WERI-Rb-1 (cell line): ENCODE measurements at places on chromosomes 7 and 10.

- no peak for DNase-seq
Observed at GRCh38 chr7:22447762-22448161, 52.2 kb downstream of the STEAP1B start.

DNA sequence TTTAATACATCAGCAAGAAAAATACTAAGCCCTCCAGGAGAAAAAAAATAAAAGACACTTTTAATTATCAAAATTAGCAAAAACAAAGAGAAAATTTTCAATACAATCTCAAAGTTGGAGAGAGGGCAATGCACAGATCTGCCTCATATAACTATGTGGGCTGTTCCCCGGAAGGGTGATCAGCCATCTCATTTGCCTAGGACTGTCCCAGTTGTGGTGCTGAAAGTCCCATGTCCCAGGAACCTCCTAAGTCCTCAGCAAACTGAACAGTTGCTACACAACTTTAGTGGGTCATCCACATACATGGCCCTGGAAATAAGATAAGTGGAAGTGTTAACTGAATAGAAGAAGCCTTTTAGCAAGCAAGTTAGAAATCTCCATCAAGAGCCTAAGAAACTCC, 14.4 kb downstream of the CFAP70 start:
- no peak for DNase-seq

DNA sequence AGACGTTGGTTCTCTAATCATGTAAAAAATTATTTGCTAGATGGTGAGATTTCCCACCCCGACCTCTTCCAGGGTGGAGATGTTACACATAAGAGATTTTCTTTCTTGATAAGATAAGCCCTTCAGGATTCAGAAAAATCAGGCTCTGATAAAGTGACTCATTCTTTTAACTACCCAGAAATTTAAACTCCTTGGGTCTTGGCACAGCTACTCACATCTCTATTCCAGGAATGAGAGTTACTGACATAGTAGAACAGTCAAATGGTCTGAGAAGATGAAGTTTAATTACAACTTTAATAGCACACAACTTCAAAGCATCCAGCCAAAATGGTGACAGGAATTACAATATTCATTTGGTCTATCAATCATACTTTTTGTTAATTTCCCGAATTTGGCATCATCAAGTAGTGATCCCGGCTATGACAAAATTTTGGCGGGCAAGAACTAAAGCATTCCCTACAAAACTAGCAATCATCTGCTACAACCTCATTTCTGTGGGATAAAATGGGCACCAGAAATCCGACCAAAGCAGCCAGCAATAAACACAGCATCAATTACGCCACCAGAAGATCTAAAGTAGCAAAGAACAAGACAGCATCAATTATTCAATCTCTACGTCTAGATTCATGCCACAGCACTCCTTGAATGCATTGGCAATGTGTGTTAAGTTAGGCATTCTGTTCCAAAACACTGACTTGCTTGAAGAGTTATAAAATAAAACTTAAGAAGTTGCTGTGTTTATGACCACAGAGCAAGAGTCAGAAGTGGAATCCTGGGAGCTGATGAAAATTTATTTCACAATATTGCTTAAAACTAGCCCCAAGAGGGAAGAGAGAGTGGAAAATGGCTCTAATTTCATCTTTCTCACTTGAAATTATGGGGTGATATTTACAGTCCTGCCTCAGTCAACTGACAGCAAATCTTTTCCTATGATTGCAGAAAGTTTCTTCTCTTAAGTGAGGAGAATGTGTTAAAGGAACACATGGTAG, 565.7 kb upstream of the ANKRD30A start:
- DNase-seq: no peak

- DNase-seq: peak; percentile 57
Observed at GRCh38 chr7:151080067-151080521, 515 bp downstream of the FASTK start.

DNA sequence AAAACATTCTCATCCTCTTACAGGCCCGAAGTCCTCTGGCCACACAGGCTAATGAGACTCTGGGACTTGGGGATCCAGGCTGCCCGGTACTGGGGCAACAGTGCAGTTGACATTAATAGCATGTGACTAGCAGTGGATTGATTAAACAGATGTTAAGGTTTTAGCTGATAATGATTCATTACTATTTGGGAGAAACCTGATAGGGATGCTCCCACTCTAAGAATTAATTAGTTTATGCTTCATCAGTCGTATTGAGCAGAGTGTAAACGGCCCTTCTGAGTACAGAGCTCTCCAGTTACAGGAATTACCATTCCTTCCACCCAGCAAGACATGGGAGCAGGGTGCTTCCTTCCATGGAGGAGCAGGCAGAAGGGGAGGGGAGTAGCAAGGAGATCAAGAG, 82.7 kb downstream of the RPS24 start:
- no peak for DNase-seq

- no peak for DNase-seq
Observed at GRCh38 chr10:17316488-17317170, 88.6 kb downstream of the VIM start.

GRCh38 chr10:13792006-13792405, 205.2 kb downstream of the PRPF18 start:
- DNase-seq: no peak

DNA sequence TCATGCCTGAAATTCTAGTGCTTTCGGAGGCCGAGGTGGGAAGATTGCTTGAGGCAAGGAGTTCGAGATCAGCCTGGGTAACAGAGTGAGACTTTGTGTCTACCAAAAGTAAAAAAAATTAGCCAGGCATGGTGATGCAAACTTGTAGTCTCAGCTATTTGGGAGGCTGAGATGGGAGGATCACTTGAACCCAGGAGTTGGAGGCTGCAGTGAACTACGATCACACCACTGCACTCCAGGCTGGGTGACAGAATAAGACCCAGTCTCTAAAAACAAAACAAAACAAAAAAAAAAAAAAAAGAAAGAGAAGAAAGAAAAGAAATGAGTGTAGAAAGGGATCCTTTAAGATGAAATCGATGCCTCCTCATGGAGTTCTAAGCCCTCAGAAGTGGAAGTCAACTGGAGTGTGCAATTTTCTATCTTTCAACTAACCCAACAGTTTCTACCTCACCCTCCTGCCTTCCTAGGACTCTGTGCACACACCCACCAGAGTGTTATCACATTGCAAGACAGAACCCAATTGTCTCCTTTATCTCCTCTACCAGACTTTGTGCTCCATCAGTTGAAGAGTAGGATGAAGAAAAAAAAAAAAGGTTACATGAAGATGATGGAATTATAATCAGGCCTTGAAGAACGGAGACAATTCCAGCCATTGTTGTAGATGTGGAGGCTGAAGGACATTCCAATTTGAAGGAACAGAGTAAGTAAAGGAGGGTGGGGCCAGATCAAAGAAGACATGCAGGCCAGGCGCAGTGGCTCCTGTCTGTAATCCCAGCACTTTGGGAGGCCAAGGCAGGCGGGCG, 26.9 kb downstream of the NYAP1 start:
- no peak for DNase-seq

GRCh38 chr10:77507291-77507880, 130.2 kb downstream of the KCNMA1 start:
- DNase-seq: no peak

GRCh38 chr10:110426294-110427181, 71.2 kb upstream of the DUSP5 start:
- no peak for DNase-seq

DNA sequence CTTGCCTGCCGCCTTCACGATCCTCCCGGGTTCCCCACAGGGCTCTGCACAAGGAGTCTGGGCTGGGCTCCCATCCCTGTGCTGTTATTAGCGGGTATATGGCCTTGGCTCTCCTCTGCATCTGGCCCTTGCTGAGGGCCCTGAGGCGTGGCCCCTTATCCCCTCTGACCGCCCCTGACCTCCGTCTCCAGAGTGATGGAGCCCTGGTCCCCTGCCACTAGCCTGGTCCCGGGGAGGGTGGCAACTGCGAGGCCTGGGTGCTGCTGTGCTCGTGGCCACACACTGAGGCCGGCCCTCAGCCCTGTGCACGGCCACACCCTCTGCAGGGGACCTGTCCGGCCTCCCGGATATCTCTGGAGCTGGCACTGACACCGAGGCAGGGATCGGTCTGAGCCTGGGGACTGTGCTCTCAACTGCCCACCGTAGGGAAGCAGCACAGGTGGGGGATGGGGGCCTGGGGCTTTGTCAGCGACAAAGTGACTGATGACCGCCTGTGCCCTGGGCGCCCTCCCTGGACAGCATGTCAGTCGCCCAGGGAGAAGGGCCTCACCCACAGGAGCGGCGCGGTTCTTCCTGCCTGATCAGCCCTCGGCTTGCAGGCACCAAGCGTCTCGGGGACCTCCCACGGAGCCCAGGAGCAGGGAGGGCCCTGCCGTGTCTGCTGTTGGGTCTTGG, 72.4 kb downstream of the NKX6-2 start:
- DNase-seq: no peak

- DNase-seq: peak; percentile 88
Observed at GRCh38 chr7:29189743-29190201, 4.8 kb upstream of the CHN2 start.

DNA sequence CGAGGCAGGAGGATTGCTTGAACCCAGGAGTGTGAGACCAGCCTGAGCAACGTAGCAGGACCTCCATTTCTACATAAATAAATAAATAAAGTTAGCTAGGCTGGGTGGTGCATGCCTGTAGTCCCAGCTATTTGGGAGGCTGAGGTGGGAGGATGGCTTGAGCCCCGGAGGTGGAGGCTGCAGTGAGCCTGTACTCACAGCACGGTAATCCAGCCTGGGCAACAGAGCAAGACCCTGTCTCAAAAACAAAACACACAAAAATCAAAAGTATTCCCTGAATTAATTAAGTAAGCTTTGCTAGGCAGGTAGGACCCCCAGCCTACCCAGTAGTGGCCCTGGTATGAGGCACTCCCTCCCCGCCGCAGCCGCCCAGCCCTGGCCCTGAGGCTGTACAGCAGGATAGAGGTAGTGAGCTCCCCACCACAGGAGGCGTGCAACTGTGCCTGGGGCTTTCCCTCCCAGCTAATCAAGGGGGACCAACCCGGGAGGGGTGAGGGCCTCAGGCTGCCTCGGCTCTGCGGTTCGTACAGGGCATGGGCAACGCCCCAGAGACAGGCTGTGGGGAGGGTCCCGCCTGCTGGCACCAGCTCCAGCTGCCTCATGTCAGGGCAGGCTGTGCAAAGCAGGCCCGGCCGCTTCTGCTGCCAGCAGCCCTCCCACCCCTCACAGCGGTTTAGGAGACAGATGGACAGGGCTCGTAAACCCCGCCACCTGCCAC, 1.0 kb upstream of the CYP2W1 start:
- DNase-seq: peak; percentile 91

GRCh38 chr10:22911889-22912762, 15.7 kb upstream of the ARMC3 start:
- no peak for DNase-seq

GRCh38 chr10:97071496-97071895, 114.3 kb downstream of the SLIT1 start:
- no peak for DNase-seq

- no peak for DNase-seq
Observed at GRCh38 chr7:44970523-44971051, 8.2 kb downstream of the MYO1G start.

GRCh38 chr7:73723813-73724212, 4.3 kb upstream of the STX1A start:
- DNase-seq: no peak

DNA sequence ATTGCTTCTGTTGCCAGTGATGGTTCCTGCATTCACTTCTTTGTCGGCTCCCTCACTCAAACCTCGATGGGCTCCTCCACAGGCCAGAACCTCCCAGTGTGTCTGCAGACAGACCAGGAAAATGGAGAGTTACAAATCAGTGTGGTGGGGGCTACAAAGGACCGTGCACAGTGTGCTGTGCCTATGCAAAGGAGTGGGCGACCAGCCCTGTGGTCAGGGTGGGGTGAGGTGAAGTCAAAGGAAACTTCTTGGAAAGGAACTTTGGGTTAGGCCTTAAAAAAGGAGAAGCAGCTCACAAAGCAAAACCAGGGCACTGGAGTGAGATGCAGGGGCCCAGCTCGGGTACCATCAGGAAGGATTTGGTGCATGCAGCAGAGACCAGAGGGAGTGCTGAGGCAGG, 304.3 kb upstream of the ZMIZ1 start:
- DNase-seq: no peak

GRCh38 chr10:62742536-62743061, 61.9 kb upstream of the ADO start:
- DNase-seq: no peak

GRCh38 chr10:6393168-6393567, 186.9 kb downstream of the PRKCQ start:
- no peak for DNase-seq

GRCh38 chr7:30302656-30303311, 18.4 kb downstream of the ZNRF2 start:
- no peak for DNase-seq

DNA sequence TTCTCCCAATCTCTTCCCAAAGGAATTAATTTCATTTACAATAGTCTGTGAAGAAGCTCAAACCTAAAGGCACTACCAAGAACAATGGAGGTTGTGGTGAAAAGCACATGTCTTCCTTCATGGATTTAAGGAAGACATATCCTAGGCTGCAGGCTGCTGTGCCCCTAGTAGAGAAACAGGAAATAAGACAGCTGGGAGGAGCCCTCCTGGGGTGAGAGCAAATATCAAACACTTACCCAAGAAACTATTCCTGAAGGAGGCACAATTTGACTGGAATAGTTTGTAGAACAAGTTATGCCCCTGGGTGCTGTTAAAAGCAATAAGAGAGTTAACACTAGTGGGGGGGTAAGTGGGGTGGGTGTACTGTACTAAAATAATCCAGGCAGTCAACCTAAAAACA, 30.1 kb downstream of the PDZD8 start:
- no peak for DNase-seq

GRCh38 chr7:155464183-155464582, 6.3 kb downstream of the EN2 start:
- DNase-seq: no peak

DNA sequence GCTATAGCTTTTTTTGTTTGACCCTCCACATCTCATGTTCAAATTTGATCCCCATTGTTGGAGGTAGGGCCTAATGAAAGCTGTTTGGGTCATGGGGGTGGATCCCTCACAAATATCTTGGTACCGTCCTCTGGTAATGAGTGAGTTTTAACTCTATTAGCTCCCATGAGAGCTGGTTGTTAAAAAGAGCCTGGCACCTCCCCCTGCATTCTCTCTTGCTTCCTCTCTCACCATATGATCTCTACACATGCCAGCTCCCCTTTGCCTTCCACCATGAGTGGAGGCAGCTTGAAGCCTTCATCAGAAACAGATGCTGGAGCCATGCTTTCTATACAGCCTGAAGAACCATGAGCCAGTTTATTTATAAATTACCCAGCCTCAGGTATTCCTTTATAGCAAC, 43.0 kb upstream of the IMMP2L start:
- no peak for DNase-seq

GRCh38 chr10:119298810-119299209, 91.4 kb downstream of the GRK5 start:
- DNase-seq: no peak

DNA sequence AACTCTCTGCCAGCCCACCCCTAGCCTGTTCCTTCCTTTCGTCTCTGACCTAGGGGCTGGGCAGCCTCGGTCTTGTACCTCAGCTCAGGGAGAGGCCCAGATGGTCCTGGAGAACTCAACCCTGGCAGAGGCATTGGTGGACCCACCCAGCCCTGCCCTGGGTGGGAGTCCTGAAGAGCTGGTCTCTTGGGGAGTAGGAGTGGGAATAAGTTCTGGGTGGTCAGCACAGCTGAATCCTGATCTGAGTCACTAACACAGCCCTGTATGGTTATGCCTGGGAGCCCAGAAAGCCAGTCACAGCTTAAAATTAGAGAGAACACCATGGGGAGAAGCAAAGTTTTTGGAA, 84.0 kb downstream of the SORBS1 start:
- DNase-seq: no peak
